ENCODE measurements at places on chromosomes 16 and 17.

DNA sequence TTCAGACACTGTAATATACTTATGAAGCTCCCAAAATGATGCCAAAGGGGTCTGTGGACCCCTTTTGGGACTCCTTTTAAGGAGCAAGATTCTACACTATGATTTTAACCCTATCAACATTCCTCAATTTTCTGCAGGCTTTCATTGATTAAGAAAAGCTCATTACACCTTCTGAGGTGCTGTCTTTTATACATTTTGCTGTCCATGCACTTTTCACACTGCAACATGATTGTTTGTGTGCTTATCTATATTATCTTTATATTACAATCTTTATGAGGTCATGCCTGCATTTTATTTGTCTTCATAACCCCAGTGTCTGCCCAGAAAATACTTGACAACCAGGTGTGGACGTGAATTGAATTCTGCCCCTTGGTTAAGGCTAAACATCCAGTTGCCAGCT lies 482.6 kb upstream of the ZFHX3 start:
- DNase-seq: no peak

DNA sequence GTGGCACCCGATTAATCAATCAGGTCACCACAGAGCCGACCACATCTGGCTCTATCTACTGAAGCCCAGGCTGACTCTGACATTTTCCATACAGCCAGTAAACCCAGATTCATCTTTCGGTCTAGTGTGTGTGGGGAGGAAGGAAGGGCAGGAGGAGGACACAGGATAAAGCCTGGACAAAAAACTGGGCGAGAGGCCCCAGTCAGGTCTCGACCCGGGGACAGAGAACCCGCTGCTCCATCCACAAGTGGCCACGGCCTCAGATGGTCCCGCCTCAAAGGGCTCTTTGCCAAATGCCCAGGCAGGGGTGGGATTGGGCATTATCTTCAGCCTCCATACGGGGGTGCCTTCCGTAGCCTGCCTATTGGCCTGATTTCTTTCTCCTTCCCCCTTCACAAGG lies 7.8 kb downstream of the ABR start:
- no peak for DNase-seq

- DNase-seq: no peak
Measured at GRCh38 chr17:61352408-61352770, 47.3 kb upstream of the TBX2 start.

DNA sequence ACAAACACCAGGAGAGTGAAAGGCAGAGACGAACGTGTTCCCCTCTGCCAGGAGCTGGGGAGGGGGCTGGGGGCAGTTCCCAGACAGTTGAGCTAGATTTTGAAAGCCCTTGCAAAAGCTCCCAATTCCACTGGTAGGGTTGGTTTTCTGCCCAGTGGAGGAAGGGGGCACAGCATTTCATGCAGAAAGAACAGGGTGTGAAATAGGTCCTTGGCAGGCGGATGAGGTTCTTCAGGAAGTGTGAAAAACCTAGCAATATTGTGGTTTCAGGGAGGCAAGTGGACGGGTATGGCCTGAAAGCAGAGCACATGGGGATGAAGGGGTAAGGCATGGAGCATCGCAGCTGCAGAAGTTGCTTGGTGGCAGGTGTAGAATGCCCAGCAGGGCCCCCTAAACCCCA lies 248.3 kb downstream of the KATNIP start:
- no peak for DNase-seq

DNA sequence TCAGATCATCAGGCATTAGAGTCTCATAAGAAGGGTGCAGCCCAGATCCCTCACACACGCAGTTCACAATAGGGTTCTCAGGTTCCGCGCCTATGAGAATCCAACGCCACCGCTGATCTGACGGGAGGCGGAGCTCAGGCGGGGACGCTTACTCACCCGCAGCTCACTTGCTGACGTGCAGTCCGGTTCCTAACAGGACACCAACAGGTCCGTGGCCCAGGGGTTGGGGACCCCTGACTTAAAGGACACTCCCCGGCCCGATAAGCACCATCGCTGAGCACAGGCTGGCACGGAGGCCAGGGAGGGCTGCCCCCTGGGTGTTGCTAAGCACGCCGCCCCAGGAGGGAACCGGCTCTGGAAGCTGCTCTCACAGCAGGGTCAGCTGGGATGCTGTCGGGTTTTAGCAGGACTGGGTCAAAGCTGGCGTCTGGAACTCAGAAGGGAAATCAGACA lies 30.1 kb upstream of the BAHCC1 start:
- no peak for DNase-seq

DNA sequence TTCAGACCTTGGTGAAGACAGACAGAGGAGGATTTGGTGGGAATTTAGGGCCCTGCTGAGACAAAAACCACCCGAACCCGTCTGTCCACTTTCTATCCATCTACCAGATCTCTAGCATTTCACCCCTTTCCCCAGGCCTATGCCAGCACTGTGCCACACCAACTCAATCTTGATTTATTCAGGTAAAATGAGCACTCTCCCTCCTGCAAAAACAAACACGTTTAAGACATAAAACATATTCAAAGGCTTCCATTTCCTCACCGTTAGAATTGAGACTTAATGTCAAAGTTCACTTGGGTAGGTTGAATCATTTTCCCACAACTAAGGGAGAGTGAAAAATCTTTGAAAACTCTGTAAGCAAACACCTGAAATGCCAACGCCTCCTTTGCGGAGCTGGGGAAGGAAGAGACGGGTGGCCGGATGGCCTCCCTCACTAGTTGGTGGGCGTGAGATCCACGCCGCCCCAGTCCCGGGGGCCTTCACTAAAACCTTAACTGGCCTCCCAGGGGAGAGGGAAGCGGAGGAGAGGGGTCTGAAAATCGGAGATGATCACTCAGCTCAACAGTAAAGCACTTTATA lies 862 bp downstream of the DCAKD start:
- peak; percentile 50 for DNase-seq

- DNase-seq: no peak
Measured at GRCh38 chr16:23141959-23142740, 7.1 kb downstream of the USP31 start.

GRCh38 chr17:50350733-50351132 lies 4.8 kb downstream of the XYLT2 start:
- no peak for DNase-seq

DNA sequence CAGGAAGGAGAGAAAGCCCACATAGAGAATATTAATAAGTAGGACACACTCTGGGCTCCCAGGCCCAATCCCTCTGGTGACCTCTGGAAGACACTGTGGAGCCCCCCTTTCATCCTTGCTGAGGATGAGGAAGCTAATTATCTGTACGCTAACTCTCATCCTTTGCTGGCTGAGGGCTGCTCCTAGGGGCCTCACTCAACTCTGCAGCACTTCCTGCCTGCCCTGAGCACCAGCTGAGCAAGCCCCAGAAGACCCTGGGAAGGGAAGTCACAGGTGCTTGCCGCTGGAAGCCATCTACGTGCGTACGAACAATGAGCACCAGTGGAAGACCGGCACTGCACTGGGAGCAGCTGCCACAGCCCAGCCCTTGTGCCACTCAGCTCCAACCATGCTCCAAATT lies 145.8 kb upstream of the CDH5 start:
- no peak for DNase-seq

- DNase-seq: no peak
Measured at GRCh38 chr17:67555855-67556254, 161.9 kb upstream of the NOL11 start.

DNA sequence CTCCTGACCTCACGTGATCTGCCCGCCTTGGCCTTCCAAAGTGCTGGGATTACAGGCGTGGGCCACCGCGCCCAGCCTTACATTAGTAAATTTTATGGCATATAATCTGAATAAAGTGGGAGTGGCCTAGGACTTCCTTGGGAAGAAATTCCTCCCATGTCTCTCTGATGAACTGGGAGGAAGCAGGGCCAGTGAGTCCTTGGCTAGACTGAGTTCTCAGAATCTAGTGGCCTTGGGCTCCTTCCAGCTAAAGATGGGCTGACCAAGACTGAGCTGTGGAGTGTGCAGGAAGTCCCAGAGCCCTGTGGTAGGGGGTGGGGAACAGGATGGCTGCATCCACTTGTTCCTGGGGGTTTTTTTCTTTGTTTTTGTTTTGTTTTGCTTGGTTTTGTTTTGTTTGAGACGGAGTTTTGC lies 10.0 kb upstream of the NAGLU start:
- DNase-seq: no peak

GRCh38 chr16:80346111-80346632 lies 194.6 kb upstream of the DYNLRB2 start:
- DNase-seq: no peak

DNA sequence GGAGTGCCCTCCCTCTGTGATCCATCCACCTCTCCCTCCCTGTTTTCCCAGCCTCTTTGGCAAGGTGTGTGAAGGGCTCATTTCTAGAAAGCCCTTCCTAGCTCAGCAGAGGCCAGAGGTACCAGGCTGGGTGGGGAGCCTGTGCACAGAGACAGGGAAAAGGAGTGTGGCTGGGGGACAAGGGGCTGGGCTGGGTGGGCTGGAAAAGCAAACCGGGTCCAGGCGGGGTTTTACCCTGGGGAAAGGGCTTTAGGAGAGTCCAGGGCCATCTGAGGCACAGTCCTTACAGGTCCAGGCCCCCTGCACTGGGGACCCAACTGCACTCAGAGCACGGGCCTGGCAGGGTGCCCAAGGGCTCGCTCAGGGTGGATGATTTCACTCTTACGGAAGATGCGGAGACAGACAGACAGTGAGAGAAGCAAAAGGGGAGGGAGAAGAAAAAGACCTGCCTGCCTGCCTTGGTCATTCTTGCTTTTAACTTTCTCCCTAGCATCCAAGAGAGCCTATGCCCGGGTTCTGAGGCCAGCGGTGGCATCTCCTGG lies 7.0 kb downstream of the CRHR1 start:
- DNase-seq: no peak

- DNase-seq: no peak
Measured at GRCh38 chr17:75895370-75896155, 1.2 kb downstream of the TRIM65 start.

GRCh38 chr17:49910094-49910857 lies 58.7 kb upstream of the DLX4 start:
- no peak for DNase-seq

DNA sequence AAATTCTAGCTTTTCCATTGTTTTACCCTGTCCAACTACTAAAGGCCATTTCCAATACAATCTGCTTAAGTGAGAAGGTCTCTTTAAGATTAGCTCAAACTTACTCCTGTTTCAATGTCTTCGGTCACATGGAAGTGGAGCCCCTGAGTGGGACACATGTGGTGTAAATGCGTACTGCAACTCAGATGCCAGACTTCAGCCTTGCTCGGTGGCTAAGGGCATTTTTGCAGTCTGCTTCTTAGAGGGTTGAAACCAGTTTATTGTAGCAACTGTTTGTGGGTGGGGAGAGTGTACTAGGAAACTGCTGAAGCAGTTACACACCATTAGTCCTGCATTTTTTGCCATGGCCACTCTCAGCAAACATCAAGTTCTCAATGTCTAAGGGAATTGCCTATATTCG lies 140.6 kb downstream of the PARN start:
- no peak for DNase-seq

GRCh38 chr16:65410801-65411200 lies 288.9 kb upstream of the CDH11 start:
- DNase-seq: no peak

Data from activated CD4-positive, CD25-positive, alpha-beta regulatory T cell treated with anti-CD3 and anti-CD28 coated beads, Interleukin-2, amount 50 U/mL, for 72 hours (primary cell).